ENCODE measurements at places on chromosomes 7 and 10.

DNA sequence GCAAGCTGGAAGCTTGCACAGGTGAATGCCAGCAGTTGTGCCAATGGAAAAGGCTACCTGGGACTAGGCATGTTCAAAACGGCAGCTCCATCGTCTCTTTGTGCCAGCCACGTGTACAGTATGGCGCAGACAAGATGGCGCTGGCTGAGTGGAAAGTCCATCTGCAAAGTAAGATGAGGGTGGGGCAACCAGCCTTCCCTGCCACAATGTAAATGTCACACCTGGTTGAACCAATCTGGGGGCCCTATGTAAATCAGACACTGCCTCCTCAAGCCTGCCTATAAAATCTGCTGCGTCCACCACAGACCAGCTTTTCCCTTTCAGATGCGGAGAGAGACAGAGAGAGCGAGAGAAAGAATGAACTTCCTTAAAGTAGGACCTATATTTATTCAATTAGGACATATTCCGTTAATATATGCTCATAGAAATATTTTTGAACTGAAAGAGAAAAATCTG lies 18.5 kb upstream of the C7orf33 start:
- DNase-seq, result no peak

DNA sequence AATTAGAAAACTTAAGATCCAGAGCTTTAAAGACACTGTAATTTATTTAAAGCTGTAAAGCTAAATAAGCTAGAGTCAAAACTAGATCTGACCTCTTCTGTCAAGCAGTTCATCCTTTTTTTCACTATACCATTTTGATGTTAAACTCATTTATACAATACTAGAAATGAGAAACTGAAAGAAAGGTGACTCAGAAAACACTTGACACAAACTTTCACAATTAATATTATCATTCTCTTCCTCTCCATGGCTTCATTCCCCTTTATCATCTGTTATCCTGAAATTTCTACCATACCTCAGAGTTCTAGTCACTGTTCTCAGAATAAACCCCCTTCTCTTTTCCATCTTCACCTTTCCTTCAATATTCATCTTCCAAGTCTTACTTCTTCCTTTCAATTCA lies 1.3 kb downstream of the FIGNL1 start:
- no peak for DNase-seq

- no peak for DNase-seq
These were observed 442.8 kb downstream of the PLXNA4 start for GRCh38 chr7:132133501-132133900.

GRCh38 chr7:129968592-129969383 lies 16.0 kb upstream of the UBE2H start:
- DNase-seq, result no peak

- DNase-seq, result no peak
These were observed 5.0 kb downstream of the AVPI1 start for GRCh38 chr10:97682042-97682441.

DNA sequence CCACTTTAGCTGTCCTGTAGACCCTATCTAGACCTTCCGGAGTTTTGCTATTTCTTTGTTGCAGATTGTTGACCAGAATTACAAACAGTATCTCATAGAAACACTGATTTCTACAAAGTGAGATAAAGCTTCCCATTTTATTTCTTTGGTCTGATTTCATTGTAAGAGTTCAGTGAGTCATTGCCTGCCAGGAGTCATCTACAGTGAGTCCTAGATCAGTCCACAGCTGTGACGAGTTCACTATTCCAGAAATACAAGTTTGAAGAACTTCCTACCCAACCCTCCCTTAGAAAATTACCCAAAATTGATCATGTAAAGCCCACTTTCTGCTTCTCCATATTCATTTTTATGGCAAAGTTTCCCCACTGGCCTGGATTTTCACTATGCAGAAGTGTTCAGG lies 905.5 kb downstream of the CNTNAP2 start:
- DNase-seq, result no peak

DNA sequence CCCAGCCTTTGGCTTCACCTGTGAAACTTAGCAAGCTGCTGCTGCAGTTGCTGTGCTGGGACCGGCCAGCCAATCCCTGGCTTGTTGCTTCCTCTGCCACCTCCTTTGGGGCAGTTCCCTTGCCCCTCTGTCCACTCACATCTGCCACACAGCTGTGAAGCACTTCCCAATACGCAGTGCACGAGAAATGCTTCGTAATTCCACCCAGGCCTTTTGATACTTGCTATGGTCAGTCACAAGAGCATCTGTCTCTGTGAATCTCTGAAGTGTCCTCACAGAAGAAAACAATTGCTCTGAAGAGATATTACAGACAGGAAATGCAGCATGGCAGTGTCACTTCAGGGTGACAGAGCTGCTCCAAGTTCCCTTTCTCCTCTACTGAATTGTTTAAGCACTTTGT lies 208.5 kb downstream of the PTEN start:
- no peak for DNase-seq

GRCh38 chr7:129734400-129734799 lies 122.9 kb downstream of the NRF1 start:
- no peak for DNase-seq

DNA sequence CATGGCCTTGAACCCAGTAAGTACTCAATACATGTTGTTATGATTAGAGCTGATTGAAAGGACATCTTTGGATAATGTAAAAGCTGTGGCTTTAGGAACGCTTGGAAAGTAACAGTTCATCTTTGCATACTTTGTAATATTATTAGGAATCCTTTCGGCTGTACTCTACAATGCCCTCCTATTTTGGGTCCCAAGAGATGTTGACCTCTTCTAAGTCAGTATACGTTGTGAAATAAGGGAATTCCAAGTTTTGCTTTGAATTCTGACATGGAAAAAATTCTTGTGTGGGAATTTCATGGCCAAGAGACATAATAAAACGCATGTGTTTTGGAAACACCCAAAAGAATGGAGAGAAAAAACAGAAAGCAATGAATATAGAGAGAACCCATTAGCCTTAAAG lies 7.7 kb downstream of the AGR3 start:
- DNase-seq, result no peak

GRCh38 chr10:60316029-60316428 lies 73.6 kb downstream of the ANK3 start:
- no peak for DNase-seq

- no peak for DNase-seq
These were observed 19.5 kb downstream of the AGR2 start for GRCh38 chr7:16785321-16785720.

DNA sequence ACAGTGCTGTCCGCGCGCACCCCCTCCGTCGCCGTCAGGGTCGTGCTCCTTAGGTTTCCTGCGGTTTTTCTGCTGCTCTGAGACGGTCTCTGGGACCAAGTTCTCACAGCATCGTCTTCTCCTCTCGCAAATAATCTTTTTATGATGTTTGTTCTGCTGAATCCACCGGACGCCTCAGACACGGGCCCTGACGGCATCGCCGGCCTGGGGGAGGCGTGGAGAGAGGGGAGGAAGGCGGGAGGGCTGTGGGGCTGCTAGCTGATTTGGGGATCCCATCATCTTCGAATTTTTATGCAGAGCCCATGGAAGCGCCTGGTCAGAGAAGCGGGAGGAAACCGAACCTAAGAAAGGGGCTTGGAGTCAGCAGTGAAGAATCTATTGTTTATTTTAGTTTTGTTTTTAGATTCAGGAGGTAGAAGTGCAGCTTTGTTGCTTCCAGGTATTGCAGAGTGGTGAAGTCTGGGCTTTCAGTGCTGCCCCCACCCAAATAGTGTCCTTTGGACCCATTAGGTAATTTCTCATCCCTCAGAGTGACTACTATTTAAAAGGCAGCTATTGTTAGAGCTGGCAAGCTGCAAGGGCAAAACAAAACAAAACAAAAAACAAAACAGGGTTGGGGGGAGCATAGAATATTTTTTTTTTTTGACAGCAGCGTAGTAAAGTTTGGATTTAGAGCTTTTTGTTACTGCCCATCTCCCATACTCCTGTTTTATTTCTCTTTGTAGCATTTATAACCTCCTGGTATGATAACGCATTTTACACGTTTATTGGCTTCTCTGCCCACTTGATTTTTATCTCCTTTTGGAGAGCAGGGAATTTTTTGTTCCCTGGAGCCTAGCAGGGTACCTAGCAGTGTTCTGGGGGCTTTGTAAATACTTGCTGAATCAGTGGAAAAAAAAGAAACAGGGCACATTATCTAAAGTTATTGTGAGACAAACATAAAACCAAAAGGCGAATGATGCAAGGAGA lies 92.6 kb downstream of the SPAG6 start:
- DNase-seq, result no peak

DNA sequence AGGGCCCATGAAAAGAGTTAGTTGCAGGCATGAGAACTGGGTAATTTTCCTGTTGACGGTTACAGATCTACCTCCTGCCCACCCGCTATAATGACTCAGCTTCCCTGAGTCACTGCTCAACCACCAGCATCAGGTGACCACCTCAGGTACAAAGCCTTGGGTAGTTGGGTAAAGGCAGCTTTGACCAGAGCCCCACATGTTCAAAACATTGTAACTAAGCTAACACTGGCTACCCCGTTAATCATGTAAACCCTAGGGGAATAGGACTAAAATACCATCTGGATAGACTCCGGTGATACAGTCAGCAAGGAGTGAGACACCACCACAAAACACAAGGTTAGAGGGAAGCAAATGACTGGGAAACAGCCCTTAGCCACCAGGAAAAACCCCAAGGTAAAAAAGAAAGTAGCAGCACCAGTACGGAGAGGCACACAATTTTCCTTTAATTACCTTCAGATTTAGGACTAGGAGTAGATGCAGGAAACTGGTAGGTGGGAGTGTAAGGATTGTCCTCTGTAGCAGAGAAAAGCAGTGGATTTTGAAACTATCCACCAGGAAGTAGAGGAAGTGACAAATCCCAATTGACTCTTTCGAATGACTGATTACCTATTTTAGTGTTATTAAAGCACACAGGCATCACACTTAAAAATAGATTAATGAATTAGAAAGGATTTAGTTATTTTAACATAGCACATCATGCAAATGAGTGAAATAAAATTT lies 103.5 kb upstream of the PDLIM1 start:
- no peak for DNase-seq

- DNase-seq, result peak; percentile 11
These were observed 9.2 kb upstream of the GRB10 start for GRCh38 chr7:50791938-50792341.

- DNase-seq, result no peak
These were observed 4.7 kb upstream of the ITPRIP start for GRCh38 chr10:104342941-104343411.

GRCh38 chr7:137258552-137258951 lies 85.0 kb downstream of the PTN start:
- DNase-seq, result no peak

DNA sequence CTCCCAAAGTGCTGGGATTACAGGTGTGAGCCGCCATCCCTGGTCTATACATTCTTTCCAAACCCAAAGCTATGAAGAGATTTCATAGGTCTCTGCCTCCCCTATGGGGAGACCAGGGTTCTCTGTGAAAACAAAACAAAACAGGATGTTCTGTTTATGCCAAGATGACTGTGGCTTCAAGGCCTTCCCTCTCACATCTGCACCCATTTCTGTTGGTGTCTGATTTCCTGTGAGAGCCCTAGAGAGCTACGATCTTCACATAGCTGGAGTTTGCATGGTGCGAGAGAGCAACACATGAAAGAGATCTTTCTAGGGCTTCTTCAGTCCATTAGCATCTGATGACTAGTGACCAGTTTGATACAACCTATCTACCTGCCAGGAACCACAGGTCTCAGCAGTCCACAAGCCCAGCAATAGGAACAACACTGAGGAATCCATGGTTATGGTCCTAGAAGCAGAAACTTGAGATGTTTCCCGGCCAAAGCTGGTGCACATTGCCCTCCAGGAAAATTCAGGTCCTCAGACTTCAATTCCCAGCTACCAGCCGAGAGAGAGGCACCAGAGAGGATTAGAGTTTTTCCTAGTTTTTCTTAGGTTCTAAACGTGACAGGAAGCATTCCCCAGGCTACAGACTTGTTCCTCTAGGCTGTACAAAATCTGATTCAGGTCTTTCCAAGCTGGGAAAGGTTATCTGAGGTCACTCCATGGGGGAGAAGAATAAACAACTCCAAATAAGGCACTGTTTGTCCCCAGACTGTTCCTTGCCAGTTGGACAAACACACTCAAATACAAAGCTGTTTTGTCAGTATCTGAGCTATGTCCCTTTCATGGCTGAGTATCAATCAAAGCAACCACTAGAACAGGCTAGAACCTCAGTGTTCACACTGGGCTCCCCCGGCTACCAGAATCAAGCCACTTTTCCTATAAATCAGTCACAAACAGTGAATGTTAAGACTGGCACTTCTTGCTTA lies 259.7 kb downstream of the CALN1 start:
- DNase-seq, result no peak

DNA sequence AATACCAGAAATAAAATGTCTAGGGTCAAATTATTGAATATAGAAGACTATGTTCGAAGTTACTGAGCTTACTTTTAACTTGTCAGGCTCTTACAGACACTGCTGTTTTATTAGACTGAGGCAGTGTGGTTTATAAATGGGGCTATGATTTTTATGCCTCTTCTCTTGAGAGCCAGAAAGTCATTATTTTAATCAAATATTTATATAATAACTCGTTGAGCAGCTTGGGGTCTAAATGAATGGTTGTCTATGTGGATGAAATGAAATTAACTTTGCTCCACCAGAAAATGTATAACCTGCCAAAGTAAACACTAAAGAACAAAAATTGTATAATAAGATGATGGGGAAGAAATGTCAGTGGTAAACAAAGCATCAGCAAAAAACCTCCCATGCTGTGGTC lies 175.6 kb upstream of the THSD7A start:
- DNase-seq, result no peak

DNA sequence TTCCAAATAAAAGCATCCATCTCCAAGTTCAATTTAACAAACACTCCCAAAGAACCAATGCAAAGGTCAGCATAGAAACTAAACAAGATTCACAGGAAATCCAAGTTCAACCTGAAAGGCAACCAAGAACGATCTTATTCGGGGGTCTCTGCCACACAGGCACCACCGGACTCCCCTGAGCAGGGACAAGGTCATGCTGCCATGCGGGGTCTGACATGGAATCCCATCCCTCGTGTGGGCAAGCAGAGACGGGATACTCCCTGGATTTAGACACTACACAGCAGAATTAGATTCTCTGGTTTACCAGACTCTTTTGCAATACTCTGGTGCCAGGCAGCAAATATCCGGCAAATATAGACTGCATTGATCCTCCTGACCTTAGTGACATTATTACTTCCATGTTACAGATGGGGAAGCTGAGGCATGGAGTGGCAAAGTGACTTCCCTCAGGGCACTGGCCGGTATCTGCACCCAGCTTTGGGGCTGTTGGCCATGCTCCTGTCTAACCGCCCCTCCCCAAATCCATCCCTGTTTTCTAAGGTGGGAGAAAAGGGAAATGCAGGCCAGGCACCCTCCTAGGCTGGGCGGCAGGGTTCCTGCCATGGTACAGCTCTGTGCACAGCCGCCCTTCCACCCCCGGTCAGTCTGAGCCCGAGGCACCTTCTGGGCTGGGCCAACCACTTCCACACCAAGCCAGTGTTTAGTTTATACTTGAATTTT lies 111.8 kb downstream of the VIPR2 start:
- DNase-seq, result no peak

DNA sequence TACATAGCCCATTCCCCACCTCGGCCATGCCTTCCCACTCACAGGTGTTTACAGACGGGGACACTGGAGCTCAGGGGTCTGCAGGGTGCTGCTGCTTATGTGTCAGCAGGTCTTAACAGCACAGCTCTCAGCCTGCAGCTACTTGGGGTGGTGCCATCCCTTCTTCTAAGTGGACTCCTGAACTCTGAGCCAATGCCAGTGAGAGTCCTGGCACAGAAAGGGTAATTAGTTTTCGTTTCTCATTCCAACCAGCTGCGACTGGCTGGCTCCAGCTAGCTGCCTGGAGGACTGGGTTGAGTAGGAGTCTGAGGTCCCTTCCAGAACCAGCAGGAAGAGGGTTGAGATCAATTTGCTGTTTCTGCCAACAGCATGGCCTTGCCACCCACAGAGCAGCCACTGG lies 88.3 kb upstream of the AGK start:
- no peak for DNase-seq

GRCh38 chr10:113347508-113347907 lies 205.3 kb upstream of the HABP2 start:
- DNase-seq, result no peak
